ENCODE measurements at places on chromosomes 3 and 15.

DNA sequence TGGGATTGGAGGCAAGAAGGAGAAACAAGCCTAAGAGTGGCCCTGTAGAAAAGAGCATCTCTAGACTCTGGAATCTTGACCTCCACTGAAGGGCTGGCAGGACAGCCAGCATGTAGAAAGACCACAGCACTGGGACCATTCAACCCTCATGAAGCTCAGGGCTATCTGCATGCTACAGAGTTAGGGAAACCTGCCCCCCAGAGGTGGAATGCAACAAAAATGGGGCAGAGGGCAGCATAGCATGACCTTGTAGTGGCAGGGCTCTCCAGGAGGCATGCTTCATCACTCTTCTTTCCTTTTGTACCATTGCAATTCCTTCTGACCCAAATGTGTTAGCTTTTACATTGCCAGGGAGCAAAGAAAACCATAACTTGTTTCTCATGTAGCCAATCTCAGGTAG, 445.4 kb downstream of the EPHB1 start:
- DNase-seq: no peak

DNA sequence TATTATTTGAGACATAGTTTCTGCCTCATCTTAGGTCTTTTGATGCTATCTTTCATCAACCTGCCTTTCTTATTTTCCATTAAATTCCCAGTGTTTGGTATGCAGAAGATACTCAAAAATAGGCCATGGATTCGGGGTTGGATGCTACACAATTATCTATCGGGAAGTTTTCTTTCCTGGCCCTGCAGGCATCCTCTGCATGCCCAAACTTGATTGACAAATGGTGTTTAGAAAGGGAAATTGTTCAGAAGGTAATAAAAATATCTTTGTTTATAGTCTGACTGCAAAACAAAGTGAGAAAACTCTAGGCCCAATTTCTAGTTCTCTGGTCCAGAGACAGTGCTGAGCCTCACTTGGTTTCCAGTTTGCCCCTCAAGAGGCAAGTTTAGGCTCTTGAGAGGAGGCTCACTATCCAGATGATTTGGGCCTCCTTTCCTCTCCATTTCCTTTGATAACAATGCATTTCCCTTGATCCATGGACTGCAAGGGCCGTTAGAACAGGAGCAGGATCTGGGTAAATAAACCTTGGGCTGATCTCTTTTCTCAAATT, 157.1 kb upstream of the DPH6 start:
- no peak for DNase-seq

GRCh38 chr15:89416339-89417183, 79.8 kb downstream of the RHCG start:
- peak; percentile 64 for DNase-seq

- no peak for DNase-seq
These were observed 287.0 kb upstream of the LYSMD4 start for GRCh38 chr15:100020189-100020588.

GRCh38 chr3:158486200-158486599, 84.8 kb upstream of the MLF1 start:
- no peak for DNase-seq

DNA sequence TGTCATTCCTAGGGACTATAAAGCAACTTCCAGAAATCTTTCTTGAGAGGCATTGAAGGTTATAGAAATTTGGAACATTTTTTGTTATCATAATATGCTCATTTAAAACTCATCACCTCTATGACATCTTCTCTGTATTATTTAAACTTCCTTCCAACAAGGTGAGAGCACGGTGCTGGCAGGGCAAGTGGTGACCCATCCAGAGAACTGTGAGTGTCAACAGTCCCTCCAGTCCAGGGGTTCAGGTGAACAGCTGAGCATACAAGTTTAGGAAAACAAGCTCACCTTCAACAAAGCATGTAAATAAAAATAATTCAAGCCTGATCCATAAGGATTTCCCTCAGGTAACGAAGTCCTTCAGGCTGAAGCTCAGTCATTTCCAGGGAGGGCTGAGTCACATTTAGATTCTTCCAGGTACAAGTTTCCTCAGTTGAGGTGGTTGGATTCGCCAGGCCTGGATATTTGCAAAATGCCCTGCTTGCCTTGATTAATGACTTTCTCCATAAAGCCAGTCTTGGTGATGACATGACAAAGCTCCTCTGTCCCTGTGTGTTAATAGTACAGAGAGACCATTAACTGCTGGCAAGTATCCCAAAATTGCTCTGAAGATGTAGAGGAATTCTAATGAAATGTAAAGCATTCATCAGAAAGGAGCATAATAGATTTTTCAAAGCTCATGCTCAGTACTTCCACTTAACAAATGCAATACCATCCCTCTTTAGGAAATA, 263.6 kb upstream of the GADL1 start:
- no peak for DNase-seq

- no peak for DNase-seq
These were observed 25.5 kb upstream of the TAFA4 start for GRCh38 chr3:68957895-68958294.

- DNase-seq: no peak
These were observed 239.2 kb downstream of the GABRG3 start for GRCh38 chr15:27210176-27210575.

GRCh38 chr3:50248387-50248786, 12.4 kb downstream of the GNAI2 start:
- no peak for DNase-seq

- DNase-seq: no peak
These were observed 77.7 kb upstream of the LIMD1 start for GRCh38 chr3:45516829-45517228.

GRCh38 chr3:123226549-123226948, 24.8 kb downstream of the SEC22A start:
- no peak for DNase-seq

- no peak for DNase-seq
These were observed 511.2 kb downstream of the FOXP1 start for GRCh38 chr3:71072287-71072686.

- no peak for DNase-seq
These were observed 367.5 kb downstream of the MECOM start for GRCh38 chr3:169295912-169296570.

DNA sequence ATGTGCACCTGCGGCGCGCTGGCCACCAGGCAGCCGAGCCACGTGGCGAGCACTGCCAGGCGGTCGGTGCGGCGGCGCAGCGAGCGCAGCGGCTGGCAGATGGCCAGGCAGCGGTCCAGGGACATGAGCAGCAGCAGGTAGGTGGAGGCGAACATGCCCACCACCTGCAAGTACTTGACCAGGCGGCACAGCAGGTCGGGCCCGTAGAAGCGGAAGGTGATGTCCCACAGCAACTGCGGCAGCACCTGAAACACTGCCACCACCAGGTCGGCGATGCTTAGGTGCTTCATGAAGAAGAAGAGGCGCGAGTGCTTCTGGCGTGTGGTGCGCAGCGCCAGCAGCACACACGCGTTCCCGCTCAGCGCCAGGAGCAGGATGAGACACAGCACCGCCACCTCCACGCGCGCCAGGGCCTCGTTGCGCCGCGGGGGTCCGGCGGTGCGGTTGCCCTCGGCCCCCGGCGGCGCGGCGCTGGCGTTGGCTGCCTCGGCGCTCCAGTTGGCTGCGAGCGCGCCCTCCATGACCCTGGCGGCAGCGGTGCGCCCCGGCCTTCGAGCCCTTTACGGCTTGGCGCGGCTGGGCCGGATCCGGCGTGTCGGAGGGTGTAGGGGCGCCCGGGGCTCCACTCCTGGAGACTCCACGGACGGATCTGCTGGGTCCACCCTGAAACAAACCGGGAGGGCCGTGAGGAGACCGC, 1.6 kb downstream of the OXTR start:
- no peak for DNase-seq

- no peak for DNase-seq
These were observed 60.3 kb downstream of the LSM3 start for GRCh38 chr3:14238930-14239329.

- DNase-seq: no peak
These were observed 61.3 kb upstream of the VGLL4 start for GRCh38 chr3:11705049-11705448.

- no peak for DNase-seq
These were observed 26.5 kb downstream of the CD86 start for GRCh38 chr3:122081543-122082247.

- no peak for DNase-seq
These were observed 307.8 kb upstream of the PROK2 start for GRCh38 chr3:72092778-72093177.

- DNase-seq: no peak
These were observed 63.9 kb downstream of the MEX3B start for GRCh38 chr15:81981908-81982307.

GRCh38 chr15:91885714-91886270, 32.3 kb downstream of the SLCO3A1 start:
- no peak for DNase-seq

GRCh38 chr3:108208831-108209230, 13.4 kb downstream of the IFT57 start:
- no peak for DNase-seq

DNA sequence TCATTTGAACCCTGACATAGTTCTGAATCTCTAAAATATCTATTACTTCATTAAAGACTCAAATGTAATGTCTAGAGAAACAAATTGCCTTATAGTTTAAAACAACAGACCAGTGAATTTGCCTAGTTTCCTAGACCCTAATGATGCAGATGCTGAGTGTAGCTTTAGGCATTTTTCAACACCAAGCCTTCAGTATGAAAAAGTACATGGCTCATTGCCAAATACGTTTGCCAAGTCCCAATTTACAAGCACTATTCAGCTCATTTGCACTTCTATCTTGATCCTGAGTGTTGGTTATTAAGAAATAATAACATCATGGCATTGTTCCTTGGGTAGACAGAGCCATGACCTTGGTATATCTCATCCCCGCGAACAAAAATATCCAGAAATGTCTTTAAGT, 46.8 kb downstream of the EOMES start:
- no peak for DNase-seq

GRCh38 chr3:110493438-110494092, 578.1 kb upstream of the NECTIN3 start:
- DNase-seq: no peak

DNA sequence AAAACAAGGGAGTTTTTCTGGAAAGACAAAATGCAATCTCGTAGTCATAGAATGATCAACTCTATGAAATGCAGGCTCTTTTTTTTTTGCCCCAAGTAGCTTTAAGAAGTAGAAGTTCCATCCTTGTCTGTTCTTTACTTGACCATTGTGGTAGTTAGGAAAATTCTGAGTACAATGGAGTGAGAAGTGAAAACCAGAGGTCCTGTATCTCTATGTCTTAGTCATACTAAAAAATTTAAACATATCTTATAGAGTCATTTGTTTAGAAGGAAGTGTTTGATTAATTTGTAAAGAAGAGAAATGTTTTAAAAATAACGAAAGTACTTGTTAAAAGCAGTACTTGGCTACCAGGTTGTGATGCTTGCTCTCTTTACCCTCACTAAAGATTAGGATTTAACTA, 52.4 kb downstream of the PRKCI start:
- DNase-seq: no peak

- DNase-seq: no peak
These were observed 42.3 kb downstream of the KCNH8 start for GRCh38 chr3:19190602-19191001.

- DNase-seq: no peak
These were observed 49.5 kb upstream of the HACD2 start for GRCh38 chr3:123634149-123635051.

- DNase-seq: no peak
These were observed 125.0 kb downstream of the PDZRN3 start for GRCh38 chr3:73499787-73500186.

DNA sequence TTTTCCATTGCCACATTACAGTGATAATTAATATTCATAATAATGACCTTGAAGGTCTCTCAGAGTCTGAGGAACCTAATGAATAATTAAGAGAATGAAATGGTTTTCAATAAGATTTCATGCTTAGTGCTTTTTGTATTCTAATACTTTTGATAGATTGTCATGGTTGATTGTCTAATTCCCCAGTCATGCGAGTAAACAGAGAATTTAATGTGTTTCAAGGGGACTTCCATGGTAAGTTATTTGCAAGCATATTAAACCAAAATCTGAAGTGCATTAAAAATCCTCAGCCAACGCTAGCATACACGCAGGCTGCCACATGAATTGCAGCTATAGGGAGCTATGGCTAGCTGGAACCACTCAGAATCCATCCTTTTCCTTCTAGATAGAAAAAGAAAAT, 18.9 kb upstream of the ANO10 start:
- DNase-seq: no peak

GRCh38 chr15:80885016-80885579, 104.5 kb downstream of the MESD start:
- no peak for DNase-seq

GRCh38 chr15:88571153-88571851, 24.8 kb upstream of the DET1 start:
- no peak for DNase-seq

Measured in activated CD8-positive, alpha-beta memory T cell treated with anti-CD3 and anti-CD28 coated beads, Interleukin-2, amount 50 U/mL, for 4 hours (primary cell).